Hematopoietic multipotent progenitor cell treated with erythropoietin and hydrocortisone succinate and interleukin-3 and kit ligand, for 17 days (in vitro differentiated cells): ENCODE measurements at places on chromosomes 7 and 10.

DNA sequence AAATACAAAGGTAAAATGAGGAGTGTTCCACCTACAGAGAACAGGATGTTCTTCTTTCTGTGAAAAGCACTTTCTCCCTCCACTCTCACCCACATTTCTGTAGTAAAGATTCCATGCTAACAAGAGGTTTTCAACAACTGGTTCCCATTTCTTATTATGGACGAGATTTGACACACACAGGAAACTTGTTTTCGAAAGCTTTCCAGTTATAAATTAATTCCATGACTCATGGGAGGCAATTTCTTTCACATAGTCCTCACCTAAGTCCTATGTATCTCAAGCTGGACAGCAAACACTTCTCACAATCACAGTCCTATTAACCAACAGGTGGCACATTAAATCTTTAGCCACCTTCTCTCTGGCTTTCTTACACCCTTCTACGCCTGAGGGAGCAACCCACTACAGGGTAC, 24.5 kb downstream of the RAPGEF5 start:
- DNase-seq, result no peak

GRCh38 chr10:12812571-12812970, 188.9 kb downstream of the CCDC3 start:
- DNase-seq, result no peak

DNA sequence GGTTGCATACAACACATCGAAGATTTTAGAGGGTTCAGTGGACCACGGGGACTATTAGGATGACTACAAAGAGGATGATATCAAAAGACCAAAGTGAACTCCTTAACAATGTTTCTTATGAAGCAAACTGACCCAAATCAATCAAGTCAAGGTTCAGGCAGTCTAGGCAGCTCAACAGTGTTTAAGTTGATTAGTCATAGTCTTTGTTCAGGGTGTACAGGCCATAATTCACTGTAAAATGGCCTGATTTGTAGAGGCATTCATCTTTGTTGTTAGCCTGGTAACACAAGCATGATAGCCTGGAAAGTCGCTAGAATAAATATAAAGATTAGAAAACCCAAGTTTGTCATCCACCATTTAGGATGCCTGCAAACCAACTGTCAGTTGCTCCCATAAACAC, 32.6 kb downstream of the ANTXRL start:
- no peak for DNase-seq

GRCh38 chr10:66258693-66259092, 667.1 kb upstream of the LRRTM3 start:
- no peak for DNase-seq

DNA sequence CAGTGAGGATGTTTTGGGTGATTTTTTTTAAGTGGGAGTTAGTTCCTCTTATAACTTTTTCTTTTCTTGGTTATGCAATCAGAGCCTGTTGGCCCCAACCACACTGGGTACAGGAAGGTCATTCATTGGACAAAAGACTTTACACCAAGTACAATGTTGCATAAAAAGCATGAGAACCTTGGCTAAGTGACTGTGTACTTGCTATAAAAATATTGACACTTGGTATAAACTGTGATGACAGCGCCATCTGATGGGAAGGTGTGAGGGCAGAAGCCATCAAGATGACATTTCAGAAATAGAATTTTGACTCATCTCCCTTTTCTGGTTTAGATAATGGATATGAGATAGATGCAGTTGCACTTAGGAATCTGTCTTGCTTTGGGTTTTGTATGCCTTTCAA, 126.4 kb upstream of the CCDC6 start:
- peak; percentile 49 for DNase-seq

GRCh38 chr7:143458681-143459080, 15.4 kb downstream of the TAS2R60 start:
- DNase-seq, result no peak

GRCh38 chr10:102119417-102120141, 589 bp downstream of the LDB1 start:
- peak; percentile 44 for DNase-seq

- DNase-seq, result no peak
These were observed 27.2 kb upstream of the SHH start for GRCh38 chr7:155839461-155839860.

GRCh38 chr10:64430690-64431323, 909.6 kb downstream of the REEP3 start:
- no peak for DNase-seq

DNA sequence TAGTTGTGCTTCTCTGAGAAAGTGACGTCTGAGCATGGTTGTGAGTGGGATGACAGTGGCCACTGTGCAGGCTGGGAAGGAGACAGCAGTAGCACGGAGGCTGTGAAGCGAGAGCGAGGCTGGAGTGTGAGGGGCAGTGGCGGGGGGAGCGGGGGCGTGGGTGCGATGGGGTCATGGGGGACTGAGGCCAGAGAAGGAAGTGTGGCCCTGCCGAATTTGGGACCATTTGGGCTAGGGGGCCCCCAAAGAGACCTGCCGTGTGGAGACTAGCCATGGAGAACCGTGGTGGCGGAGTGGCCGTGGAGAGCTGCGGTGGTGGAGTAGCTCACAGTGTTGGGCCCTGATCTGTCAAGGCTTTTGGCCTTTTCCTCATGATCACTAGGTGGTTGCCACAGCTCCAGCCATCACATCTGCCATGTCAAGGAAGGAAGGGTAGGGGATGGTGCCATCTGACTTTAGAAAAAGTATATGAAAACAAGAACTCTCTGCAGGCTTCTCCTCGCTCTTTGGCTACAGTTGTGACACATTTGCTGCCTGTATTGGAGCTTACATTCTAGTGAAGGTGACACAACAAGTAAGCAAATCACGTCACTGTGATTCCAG, 61.4 kb downstream of the MGMT start:
- no peak for DNase-seq

DNA sequence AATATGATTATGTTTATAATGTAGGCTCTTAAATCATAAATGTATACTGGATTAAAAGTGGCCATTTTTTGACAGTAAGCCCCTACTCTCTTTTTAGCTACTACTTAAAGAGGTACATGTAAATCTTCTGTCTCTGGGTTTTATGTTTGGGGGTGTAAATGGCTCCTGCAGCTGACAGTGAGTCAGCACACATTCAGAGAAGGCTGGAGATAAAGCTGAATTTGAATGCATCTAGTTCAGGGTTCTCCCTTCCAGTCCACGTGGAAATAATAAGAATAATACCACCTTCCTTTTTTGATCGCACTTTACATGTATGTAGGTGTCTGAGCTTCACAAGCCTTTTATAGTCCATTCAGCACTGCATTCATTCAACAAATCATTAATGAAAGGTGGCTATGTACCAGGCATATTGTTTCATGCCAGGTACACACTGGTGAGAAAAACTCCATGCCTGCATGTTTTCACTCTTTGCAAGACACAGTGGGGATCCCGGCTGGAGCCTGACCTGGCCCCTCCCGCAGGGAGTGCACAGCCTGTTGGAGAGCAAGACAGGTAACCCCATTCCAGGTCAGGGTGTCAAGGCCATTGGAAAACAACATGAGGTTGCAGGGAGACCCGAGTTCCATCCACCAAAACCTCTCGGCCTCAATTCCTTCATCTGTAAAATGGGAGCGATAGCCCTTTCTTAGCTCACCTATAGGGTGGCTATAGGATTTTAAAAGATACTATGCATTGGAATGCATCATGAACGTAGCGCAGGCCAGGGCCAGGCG, 107.5 kb upstream of the ANLN start:
- no peak for DNase-seq

DNA sequence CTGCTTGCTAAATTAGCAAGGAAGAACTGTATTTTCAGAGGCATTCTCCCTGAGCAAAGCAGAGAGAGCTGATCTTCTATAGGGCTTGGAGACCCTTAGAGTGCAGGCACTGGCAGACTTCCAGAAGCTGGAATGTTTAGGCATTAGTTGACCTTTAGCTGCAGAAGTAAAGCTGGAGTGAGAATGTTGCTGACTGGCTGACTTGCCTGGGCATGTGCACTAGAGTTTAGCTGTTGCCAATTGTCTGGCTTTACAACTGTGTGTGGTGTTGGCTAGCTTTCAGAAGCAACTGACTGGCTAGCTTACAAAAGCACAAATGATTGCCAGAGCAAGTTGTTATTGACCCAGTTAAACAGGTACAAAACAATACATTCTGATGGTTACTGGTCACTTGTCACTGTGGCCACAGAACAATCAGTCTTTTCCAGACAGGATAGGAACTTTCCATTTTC, 25.1 kb downstream of the FAM13C start:
- DNase-seq, result no peak

DNA sequence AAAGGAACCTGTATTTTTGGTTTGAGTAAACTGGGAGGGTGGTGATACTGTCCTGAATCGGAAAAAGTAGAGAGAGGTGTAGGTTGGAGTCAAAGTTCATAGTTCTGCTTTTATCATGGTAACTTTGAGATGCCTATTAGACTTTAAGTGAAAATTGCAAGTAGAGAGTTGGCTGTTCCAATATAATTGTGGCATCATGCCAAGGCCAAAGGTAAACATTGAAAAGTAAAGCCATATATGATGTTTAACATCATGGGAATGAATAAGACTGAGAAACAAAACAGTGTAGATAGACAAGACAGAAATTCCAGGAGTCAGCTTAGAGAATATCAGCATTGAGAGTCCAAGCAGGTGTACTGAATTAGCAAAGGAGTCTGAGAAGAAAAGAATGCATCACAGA, 570.9 kb downstream of the HTR7 start:
- DNase-seq, result no peak

DNA sequence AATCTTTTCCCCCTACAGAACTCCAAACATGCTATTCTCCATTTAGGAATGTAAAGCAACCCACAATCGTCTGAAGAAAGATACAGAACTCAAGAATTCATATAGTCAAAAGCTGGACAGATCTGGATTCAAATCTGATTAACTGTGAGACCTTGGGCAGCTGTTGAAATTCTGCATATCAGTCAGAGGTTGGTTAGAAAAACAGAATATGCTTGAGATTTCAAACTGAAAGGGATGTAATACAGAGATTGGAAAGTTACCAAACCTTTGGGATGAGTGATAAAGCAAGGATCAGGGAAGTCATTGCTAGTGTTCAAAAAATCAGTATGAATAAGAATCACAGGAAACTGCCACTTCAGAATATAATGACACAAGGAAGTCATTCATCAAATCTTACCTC, 406.6 kb downstream of the HTR7 start:
- no peak for DNase-seq

DNA sequence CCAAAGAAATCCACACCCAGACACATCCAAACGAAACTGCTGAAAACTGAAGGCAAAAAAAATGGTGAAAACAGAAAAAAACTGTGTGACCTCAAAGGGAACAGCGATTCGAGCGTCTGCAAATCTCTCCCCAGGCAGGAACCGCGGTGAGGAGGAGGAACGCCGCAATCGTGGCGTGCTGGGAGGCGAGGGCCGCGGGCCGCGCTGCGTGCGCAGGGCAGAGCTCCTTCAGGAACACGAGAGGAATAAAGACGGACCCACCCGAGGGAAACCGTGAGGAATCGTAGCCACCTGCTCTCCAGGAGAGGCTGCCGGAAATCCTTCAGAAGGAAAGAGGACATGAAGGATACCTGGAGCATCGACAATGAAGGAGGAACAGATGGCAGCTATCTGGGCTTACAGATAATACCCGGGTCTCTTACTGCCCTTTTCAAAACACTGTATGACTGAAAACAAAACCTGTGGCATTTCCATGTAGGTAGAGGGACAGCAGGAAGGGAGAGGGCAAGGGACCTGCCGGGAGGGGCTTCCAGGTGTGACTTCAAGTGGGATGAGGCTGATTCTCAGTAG, 266.0 kb downstream of the MAD1L1 start:
- DNase-seq, result no peak

DNA sequence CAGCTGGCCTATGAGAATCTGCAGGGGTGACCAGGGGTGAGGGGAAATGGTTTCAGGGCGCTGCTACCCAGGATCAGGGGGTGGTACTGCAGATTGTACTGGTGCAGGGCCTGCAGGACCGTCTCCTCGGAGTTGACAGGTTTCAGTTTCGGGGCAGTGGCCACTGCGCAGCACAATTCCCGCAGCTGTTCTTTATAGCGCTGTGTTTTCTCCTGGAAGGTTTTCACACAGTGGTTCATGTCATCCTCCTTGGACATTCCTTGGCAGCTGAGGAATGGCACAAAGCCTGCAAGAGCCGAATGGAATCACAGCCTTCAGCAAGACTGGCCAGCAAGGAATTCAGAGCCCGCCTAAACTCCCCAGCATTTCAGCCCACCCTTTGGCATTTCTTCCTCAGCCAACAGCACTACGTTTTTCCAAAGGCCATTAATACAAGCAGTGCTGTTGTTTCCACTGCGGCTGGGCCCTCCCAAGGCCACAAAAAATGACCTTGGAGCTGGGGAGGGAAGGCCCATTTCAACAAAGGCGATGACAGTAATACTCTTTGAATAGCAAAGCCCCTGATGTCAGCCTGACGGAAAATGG, 44.9 kb downstream of the PNLIPRP2 start:
- DNase-seq, result no peak

- DNase-seq, result no peak
These were observed 237.2 kb downstream of the MGMT start for GRCh38 chr10:129704225-129704624.

DNA sequence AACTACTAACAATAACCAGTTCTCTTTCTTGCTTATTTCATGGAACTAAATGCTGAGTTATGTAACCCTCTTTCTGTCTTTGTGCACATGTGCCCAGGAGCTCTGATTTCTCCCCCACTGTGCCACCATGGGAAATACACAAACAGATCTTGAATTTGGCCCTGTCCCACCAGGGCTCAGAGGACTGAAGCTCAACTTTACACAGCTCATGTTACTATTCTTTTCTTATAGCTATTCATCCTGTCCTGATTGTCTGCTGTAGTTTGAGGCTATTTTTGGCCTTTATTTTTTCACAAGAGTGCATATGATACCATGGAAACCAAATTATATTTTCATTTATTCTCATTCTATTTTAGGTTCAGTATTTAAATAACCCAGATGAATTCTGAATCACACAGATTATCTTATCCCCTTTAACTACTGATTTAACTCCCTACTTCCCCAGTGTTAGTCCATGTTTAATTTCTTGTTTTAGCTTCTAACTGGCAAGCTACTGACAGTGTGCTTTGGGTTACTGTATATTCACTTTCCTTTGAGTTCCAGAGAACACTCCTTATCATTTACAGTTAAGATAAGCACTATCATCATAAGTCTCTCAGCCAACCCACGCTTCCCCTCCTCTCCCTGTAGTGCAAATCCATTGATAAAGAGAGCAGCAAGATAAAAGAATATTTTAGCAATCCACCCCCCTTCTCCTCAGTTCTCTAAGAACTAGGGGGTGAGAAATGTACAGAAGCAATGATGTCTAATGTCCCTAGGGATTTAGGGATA, 71.8 kb upstream of the GSDME start:
- peak; percentile 29 for DNase-seq

GRCh38 chr7:69992938-69993337, 394.7 kb downstream of the AUTS2 start:
- no peak for DNase-seq

DNA sequence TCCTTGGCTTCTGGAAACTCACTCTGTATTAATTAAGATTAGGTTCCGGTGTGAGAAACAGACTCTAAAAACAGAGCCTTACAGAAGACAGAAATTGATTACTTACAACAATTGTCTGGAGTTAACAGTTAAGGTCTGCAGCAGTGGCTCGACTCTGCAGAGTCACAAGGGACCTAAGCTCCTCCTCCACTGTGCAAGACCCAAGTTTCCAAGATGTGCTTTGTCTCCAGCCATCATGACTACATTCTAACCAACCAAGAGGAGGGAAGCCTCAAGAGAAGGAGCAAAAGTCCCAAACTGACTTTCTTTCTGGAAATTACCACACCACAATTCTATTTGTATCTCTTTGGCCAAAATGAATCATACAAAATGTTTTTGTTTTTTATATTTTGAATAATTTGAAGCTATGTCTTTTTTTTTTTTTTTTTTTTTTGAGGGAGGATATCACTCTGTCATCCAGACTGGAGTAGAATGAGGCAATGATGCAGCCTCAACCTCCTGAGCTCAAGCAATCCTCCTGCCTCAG, 14.2 kb upstream of the ODAD2 start:
- DNase-seq, result no peak

GRCh38 chr10:124532106-124532641, 70.6 kb downstream of the LHPP start:
- no peak for DNase-seq
